Anterior cingulate cortex (tissue), 58 donors: ENCODE measurements at places on chromosomes 1 and 21.

DNA sequence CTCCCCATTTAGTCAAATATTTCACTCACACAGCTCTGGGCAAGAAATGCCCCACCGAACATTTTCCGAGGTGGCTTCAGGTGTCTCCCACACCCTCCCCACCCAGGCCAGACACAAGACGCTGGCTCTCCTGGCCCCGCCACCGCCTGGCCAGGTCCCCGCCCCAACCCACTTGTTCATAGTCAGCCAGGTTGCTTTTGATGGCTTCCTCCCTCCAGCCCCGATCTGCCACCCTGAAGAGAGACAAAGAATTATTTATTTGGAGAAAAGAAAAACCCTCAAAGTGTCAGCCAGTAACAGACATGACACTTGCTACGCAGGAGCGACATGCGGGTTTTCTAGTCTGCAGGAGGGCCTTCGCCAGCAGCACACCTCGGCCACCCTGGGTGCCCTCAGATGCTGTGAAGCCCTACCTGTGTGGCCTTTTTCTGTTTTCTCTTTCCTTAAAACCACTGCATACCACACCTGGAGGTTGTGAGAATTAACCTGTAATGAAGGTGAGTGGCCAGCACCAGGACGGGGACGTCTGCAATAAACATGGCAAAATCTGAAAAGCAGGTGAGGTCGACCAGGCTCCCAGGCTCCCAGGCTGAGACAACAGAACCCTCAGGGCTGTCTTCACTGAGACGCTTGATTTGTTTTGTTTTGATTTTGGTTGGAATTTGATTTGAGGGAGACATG lies 27.2 kb downstream of the SSBP3 start:
- no peak for DNase-seq

DNA sequence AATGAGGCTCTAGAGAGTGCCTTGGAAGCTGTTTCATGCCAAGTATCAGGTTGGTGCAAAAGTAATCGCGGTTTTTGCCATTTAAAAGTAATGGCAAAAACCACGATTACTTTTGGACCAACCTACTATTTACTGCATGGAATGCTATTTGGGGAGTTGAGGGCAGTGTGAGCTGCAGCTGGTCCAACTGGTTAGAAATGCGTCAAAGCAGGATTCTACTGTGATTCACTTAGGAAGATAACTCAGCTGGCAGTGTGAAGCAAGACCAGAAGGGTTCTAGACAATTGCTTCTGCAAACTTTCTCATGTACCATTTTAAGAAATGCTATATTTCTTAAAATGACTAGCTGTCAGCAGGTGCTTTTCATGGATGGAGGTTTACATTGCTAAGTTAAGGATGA lies 21.2 kb upstream of the PLA2G2C start:
- no peak for DNase-seq

- no peak for DNase-seq
Measured at GRCh38 chr1:163170331-163170730, 32.4 kb downstream of the RGS5 start.

- DNase-seq = no peak
Measured at GRCh38 chr1:106995970-106996369, 60.5 kb upstream of the PRMT6 start.

GRCh38 chr1:151509350-151510019 lies 1.7 kb upstream of the CGN start:
- no peak for DNase-seq
